NCI-H1092 (cell line): ENCODE measurements at places on chromosomes 11 and 22.

- DNase-seq = no peak
Measured at GRCh38 chr11:60945295-60945667, 6.7 kb downstream of the SLC15A3 start.

DNA sequence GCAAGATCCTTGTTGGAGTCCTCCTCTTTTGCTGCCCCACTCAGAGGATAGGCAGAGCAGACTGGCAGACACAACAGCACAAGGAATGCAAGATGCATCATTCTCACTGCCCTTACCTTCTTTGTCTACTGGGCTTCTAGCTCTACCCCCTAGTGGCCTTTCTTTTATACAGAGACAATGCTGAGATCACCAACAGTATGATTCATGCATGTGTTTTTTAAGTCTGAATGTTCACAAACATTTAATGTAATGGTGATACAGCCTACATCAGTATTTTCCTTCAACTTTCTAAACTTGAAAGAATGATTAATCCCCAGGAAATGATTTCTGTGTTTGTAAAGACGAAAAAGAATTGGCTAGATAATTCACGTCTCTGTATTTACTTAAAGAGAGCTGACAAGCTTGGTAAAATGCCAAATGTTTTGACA lies at the start of gene MMP10:
Gene MMP10, minus strand, starts transcription at position 138 of the 428 bp plus-strand sequence. Its CDS starts 37 bp downstream, at position 101.
- DNase-seq = no peak

DNA sequence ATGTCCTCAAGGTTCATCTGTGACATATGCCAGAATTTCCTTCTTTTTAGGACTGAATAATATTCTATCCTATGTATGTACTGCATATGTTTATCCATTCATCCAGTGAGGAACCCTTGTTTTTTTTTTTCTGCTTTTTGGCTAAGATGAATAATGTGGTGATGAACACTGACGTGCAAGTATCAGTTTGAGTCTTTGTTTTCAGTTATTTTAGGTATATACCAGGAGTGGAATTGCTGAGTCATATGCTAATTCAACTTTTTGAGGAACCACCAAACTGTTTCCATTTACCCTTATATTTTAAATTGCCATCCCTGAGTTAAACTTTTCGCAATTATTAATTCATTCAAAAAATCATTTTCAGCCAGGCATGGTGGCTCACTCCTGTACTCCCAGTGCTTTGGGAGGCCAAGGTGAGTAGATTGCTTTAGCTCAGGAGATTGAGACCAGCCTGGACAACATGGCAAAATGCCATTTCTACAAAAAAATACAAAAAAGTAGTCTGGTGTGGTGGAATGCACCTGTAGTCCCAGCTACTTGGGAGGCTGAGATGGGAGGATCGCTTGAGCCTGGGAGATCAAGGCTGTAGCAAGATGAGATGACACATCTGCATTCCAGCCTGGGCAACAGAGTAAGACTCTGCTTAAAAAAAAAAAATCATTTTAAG lies 64.2 kb downstream of the MICAL2 start:
- no peak for DNase-seq

- no peak for DNase-seq
Measured at GRCh38 chr22:38220163-38220562, 18.4 kb downstream of the MAFF start.

- no peak for DNase-seq
Measured at GRCh38 chr11:88680806-88681205, 343.3 kb upstream of the CTSC start.

GRCh38 chr11:128859563-128860441 lies 7.3 kb downstream of the KCNJ1 start:
- peak; percentile 50 for DNase-seq

- DNase-seq = no peak
Measured at GRCh38 chr11:105245781-105246315, 106.3 kb upstream of the CARD18 start.

DNA sequence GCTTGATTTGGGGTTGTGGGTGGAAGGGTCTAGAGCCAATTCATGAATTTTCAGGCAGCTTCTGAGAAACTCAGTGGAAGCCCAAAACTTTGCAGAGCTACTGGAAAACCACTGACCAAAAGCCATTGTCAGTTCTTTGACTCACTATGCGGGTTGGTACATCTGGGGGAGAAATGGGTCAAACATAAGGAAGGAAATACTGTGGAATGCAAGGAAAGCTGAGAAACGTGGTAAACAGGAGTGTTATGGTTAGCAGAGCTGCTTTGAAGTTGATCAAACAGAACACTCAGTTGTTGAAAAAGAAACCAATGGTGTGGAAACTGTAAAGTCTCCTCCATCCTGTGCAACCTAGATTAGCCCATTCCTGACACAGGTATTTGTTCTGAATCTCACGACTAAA lies 6.3 kb upstream of the ABTB2 start:
- no peak for DNase-seq

DNA sequence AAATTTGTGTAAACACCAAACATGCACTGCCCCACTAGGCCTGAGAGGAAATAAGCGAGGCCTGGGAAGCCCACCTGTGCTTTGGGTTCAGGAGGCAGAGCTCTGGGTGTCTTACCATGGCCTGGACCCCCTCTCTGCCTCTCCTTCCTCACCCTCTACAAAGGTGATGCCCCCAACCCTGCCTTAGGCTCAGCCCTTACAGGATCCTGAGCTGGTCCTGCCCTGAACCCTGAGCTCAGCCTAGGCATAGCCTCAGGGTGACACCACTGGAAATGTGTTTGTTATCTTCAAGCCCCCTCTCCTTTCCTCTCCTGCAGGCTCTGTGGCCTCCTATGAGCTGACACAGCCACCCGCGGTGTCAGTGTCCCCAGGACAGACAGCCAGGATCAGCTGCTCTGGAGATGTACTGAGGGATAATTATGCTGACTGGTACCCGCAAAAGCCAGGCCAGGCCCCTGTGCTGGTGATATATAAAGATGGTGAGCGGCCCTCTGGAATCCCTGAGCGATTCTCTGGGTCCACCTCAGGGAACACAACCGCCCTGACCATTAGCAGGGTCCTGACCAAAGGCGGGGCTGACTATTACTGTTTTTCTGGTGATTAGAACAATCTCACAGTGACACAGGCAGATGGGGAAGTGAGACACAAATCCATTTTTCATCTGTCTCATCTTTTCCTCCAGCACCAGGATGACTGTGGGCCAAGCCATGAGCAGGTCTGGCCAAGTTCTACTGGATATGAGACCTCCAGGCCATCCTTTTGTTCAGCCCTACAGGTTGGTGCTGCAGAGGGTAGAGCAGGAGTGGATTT lies 117.8 kb downstream of the GGTLC2 start:
- no peak for DNase-seq

DNA sequence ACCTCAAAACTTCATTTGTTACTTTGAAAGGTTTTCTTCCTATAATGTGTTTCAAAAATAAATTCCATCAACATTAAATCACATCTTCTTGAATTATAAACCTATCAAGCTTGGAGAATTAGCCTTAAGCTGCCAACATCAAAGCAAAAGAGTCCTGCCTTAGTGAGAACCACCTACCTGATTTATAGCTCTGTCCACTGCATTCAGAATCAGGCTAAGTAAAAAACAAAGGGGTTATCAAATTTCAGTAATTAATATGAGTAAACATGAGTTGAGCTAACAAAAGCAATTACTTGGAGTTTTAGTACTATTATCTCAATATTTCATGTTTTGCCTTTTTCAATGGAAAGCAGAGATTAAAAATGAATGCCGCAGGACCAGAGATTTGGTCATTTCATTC lies 73.9 kb downstream of the CADM1 start:
- no peak for DNase-seq

GRCh38 chr11:10294290-10294953 lies 403 bp upstream of the SBF2 start:
- DNase-seq = no peak

DNA sequence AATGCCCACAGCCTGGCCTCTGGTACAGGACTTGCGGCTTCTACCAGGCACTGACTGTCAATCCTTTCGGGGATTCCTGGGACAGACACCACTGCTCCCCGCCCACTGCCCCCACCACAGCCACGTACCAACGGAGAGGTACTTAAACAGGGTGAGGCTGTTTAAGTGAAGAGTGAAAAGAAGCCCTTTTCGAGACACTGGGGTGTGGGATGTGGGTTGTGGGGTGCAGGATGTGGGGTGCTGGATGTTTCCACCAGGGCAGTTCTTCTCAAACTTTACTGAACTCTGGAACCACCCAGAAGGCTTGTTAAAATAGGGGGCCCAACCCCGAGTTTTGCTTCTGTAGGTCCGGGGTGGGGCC lies 34.2 kb upstream of the PRR5 start:
- DNase-seq = no peak

DNA sequence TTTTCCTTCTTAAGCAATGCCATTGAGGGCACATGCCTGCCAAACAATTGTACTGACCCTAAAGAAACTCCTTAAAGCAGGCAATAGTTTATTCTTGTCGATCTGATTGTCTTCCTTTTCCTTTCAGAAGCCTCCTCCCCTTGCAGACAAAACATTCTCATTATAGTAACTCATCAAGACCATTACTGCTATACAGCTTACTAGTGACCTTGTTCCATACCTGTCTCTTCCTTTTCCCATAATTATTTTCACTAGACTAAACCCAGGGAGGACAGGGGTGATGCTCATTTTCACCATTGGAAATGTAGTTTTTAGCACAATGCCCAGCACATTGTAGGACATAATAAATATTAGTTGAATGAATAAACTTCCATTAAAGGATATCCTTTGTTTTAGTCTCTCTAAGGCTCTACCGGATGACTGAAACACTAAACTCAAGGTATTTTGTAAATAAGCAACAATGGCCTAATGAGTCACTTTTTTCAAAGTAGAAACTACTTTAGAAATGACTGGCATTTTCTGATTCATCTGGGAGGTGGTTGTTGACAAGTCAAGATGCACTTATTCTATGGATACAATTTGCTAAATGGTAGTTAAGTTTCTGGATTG lies 9.3 kb upstream of the MSANTD4 start:
- no peak for DNase-seq

DNA sequence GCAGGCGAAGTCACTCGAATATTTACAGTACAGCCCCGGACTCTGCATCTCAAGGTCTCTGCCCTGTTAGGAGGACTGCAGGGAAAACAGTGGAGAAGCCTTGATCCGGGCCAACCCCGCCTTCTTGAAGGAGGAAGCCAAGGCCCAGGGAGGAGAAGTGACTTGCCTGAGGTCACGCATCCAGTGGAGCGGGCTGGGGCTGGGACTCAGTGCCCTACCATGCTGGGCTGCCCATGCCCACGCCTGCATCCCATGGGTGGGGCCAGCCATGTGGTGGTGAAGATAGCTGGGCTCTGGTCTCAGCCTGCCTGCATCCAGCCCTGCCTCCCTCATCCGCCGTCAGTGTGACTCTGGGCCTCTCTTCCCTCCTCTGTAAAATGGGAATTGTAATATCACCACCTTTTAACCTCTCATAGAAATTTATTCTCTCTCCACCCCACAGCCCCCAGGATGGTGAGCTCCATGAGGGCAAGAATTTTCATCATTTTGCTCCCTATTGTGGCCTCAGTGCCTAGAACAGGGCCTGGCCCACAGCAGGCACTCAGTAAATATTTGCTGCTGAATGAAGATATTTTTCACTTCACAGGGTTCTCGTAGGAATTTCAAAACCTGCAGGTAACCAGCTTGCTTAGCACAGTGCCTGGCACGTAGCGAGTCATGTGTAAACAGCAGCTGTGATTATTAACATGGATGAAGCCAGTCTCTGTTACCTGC lies 57.3 kb downstream of the OTOG start:
- no peak for DNase-seq

GRCh38 chr22:47198801-47199251 lies 436.4 kb downstream of the TBC1D22A start:
- no peak for DNase-seq
